ENCODE measurements at places on chromosomes 6 and 20.

DNA sequence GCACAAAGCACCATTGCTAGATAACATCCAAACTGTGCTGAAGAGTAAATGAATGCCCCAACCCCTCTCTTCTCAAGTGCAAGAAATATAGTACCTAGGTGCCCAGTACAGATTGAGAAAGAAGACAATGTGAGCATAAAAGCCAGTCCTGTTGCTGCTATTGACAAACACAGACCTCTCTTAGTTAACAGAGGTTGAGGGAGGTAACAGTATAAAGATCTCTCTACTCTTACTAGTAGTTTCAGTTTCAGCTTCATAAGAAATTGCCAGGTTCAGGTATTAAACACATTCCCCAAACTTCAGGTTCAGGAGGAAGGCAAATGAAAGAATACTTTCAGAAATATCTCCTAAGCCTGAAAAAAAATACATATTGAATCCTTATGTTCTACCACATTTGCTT, 31.4 kb downstream of the TBC1D32 start:
- H3K4me3 ChIP-seq, result no peak overlapping the region
- DNase-seq, result no peak
- no peaks in the 10 kb centered on the region for H3K4me1 ChIP-seq
- no peaks in the 10 kb centered on the region for H3K27me3 ChIP-seq

- H3K4me1 ChIP-seq, result no peaks in the 10 kb centered on the region
- no peak overlapping the region for H3K4me3 ChIP-seq
- H3K27me3 ChIP-seq, result no peaks in the 10 kb centered on the region
- DNase-seq, result no peak
- no peak overlapping the region for H3K27ac ChIP-seq
Observed at GRCh38 chr20:57361517-57361916, 10.5 kb downstream of the RAE1 start.

- no peak for DNase-seq
- no peaks in the 10 kb centered on the region for H3K36me3 ChIP-seq
- no peaks in the 10 kb centered on the region for H3K4me1 ChIP-seq
- H3K27ac ChIP-seq, result peak overlapping the region; percentile 28
- no peaks in the 10 kb centered on the region for H3K27me3 ChIP-seq
Observed at GRCh38 chr6:1972962-1973361, 272.4 kb downstream of the GMDS start.

GRCh38 chr6:36780442-36781177, 58.6 kb downstream of the CPNE5 start:
- no peaks in the 10 kb centered on the region for H3K36me3 ChIP-seq
- peaks cover 7% of the 10 kb centered on the region for H3K4me1 ChIP-seq

DNA sequence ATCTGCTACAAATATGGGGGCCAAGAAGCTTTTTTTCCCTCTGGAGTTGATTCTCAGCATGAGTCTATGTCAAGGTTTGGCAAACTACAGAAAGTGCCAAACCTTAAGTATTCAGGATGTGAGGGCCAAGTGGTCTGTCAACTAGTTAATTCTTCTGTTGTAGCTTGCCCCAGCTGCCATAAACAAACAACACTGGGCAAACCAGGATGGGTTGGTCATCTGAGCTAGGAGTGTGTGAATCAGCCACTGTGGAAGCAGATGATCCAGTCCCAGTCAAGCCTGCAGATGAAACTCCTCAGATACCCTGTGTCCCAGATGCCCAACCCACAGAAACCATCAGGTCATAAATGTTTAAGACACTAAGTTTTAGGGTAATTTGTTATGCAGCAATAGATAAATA, 103.0 kb upstream of the MOCS1 start:
- no peak overlapping the region for H3K27ac ChIP-seq
- H3K4me1 ChIP-seq, result no peaks in the 10 kb centered on the region
- no peaks in the 10 kb centered on the region for H3K36me3 ChIP-seq
- DNase-seq, result no peak
- H3K4me3 ChIP-seq, result no peak overlapping the region
